ENCODE measurements at places on chromosomes 5 and 9.

DNA sequence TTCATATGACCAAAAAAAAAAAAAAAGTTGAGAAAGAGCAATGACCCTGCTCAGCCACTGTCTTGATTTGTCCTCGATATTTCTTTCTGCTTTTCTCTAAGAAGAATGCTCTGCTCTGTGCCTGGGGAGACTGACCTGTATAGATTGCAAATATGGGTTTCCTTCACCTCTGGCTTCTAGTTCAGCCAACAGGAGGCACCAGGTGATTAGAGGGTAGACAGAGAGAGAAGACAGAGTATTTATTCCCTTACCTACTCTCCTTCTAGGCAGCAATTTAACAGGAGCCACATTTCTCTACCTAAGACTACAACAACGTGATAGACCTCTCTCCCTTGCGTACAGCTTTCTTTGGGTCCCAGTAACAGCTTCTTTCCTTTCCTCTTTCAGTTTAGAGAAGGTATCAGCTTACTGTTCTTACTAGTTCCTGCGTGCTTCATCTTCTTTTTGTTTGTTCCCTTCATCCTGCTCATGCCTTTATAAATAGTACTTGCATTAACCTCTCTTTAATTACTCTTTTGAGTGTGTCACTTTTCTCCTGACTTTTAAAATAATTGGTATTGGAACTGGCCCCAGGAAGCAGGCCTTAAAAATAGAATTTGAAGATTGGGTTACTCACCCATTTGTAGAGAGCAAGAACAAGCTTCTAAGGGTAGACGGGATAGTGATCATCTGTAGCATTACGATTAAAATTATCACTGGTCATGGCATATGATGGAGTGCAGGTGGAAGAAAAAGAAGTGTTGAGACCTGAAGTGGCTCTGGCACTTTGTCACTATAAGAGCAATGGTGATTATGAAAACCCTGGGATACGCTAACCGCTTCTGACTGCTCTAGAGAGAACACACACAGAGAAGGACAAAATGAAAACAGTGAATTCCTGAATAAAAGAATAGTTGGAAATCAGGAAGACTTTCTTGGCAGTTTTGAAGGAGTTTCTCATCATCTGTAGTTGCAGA lies 161.2 kb upstream of the FSTL4 start:
- DNase-seq, result no peak

DNA sequence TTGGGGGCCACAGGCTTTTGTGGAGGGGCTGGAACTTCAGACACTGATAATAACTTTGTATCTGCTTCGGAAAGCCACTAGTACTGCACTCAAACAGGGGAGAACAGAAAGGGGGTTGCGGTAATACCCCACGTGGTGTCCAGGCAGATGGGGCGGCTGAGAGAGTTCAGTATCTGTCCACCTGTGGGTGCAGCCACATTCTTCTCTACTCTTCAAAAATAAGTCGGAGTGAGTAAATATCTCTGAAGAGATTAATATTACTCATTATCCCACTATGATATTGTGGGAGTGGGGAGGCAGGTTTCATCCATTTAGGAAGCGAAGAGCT lies 102.1 kb upstream of the SSBP2 start:
- DNase-seq, result no peak

- no peak for DNase-seq
Measured at GRCh38 chr9:16918920-16919319, 48.5 kb upstream of the BNC2 start.

GRCh38 chr5:6718718-6719117 lies 5.5 kb downstream of the TENT4A start:
- DNase-seq, result no peak

GRCh38 chr5:167305591-167306213 lies 985.7 kb upstream of the WWC1 start:
- no peak for DNase-seq

DNA sequence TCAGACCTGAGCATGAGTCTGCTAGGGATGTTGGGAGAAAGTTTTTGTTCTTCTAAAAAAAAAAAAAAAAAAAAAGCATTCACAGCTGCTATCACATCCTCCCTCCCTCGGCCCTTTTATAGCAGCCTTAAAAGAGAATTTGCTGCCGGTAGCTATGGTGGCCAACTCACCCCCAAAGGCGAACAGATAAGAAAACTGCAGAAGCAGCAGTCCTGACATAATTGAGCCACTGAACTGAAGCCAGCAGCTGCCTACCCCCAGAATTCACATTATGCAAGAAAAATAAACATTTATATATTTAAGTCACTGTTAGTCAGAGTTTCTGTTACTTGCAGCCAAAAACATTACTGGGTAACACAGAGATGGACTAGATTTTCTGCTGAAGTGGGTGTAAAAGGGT lies 124.3 kb upstream of the SMARCA2 start:
- DNase-seq, result peak; percentile 2

GRCh38 chr9:135130207-135130976 lies 42.9 kb downstream of the OLFM1 start:
- DNase-seq, result no peak

DNA sequence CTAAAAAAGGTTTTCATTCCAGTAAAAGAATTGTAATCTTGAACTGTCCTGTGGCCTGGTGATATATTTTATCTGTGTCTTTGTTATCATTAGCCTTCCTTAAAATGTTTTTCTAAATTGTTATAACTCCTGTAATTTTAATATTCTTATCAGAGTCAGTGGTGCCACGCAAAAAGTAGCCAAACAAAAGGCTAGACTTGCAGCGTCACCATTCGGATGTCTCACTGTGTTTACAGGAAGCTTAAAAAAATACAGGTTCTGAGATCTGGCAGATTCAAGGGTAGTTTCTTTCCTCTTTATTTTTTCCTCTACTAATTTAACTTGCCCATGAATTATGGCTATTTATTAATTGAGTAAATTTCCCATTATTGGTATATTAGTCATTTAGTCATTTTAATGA lies 362.3 kb downstream of the MAT2B start:
- no peak for DNase-seq

DNA sequence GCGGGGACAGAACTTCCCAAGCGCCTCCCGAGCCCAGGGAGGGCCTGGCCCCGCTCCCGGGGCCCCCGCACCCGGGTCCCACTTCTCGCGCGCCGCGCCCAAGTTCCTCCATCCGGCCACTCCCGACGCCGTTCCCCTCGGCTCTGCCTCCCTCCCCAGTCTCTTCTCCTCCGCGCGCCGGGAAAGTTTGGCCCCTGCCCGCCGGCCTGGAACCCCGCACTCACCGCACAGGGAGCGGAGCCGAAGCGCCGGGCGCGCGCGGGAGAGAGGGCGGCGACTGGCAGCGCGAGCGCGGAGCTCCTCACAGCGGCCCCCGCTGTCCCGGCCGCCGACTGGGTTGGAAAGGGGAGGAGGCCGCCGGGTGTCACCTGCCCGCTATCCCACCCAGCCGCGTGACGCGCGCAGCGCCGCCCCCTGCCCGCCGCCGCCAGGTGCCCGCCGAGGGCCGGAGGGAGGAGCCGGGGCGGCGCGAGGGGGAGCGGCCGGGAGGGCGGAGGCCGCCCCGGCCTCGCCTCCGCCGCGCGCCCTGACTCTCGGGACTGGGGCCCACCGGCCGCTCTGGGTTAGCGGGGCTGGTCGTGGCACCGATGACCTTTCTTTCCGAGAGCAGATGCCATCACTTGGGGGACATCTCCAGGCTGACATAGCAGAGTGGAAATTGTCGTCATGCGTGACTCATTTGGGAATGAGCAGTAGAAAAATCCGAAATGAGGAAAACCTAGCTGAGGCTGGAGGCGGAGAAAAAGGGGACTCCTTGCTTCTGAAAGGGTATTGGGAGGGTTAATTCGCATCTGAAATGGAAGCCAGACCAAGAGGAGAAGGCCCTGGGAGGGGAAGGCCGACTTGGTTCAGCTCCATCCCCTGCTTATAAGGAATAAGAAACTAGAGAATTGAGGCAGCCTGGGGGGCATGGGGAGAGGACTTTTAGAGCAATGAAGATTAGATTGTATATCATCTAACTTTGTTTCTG lies at the start of gene ELOVL7:
ELOVL7 (minus strand) TSS at position 334 of the 970 bp plus-strand sequence. CDS start 56,872 bp downstream, outside the sequence.
- DNase-seq, result peak; percentile 22

DNA sequence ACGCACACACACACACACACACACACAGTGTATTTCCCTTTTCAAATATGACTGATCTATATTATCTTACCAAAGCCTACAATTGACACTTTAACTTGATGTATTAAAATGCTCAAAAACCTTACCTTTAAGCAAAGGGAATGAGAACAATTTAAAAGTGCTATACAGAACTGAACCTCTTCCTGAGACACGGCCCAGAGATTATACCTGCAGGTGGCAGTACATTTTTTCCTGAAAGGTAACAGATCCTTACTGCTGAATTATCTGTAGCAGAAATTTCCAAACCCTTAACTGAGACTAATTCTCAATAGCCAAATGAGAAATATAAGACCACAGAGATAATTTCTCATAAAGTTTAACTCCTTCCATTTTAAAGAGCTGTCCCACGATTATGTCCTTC lies 91.1 kb downstream of the MYO10 start:
- DNase-seq, result no peak

DNA sequence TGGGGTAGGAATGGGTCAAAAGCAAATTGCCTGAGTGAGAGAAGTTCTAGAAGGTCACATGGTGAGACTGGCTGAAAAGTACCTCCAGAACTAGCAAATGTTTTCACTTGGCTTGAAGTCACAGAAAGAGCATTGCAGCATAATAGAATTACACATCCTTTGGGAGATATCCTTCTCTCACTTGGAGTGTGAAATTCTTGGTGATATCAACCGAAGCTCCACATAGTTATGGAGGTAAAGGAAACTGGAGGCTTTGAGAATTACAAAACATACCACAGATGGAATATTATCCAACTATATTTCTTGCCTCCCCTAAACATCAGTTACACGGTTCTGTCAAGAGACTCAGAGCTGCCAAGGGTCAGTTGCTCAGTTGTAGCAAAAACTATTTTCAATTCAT lies 182.4 kb downstream of the SEMA5A start:
- DNase-seq, result peak; percentile 37

- DNase-seq, result no peak
Measured at GRCh38 chr5:102798104-102798785, 43.1 kb downstream of the PAM start.

GRCh38 chr5:37071487-37071886 lies 177.7 kb downstream of the CPLANE1 start:
- no peak for DNase-seq

- peak; percentile 34 for DNase-seq
Measured at GRCh38 chr5:79408028-79408427, 105.9 kb downstream of the HOMER1 start.

DNA sequence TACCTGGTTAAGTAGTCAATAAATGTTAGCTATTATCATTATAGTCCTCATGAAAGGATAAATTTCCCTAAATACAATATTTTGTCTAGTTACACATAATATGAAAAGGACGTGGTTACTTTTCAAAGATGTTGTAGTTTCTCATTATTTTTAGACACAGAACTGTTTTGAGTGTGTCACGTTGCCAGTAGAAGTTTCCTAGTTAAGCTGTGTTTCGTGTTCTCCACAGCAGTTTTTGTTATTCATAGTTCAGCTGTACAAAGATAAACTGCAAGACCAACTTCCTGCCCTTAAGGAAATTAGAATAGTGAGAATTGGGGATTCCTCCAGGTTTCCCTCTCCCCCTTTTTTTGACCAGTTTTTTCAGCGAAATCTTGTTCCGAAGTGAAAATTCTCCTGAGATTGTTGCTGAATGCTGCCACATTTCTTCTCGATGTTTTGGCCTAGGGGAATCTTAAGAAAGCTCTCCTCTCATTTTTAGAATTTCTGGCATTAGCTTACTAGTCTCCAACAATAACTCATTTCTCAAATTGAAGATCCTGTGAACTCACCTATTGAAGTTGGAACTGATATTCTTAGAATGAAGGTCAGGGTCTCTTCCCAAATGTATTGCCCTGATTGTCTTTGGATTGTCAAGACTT lies 176.1 kb downstream of the PAM start:
- no peak for DNase-seq

DNA sequence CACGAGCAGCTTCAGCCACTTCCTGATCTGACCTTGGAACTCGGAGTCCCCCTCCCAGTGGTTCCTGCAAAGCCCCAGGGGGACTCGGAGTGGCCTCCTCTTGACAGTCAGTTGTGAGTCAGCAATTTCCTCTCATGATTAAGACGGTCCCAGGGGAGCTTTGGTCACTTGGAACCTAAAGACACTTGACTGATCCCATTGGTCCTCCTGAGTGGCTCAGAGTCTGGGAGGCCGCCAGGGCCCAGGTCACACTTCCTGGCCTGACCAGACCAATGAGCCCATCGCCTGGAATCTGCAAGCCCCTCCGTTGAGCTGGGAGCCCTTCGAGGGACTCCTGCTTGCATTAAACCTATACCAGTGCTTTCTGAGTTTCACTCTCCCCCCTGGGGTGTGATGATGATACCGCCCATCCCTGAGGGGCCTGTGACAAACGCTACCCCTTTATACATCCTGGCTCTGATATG lies 29.1 kb downstream of the TSPAN17 start:
- DNase-seq, result peak; percentile 88

GRCh38 chr5:151243564-151243963 lies 9.4 kb upstream of the GM2A start:
- no peak for DNase-seq

GRCh38 chr9:88809355-88810161 lies 181.7 kb upstream of the S1PR3 start:
- DNase-seq, result no peak

DNA sequence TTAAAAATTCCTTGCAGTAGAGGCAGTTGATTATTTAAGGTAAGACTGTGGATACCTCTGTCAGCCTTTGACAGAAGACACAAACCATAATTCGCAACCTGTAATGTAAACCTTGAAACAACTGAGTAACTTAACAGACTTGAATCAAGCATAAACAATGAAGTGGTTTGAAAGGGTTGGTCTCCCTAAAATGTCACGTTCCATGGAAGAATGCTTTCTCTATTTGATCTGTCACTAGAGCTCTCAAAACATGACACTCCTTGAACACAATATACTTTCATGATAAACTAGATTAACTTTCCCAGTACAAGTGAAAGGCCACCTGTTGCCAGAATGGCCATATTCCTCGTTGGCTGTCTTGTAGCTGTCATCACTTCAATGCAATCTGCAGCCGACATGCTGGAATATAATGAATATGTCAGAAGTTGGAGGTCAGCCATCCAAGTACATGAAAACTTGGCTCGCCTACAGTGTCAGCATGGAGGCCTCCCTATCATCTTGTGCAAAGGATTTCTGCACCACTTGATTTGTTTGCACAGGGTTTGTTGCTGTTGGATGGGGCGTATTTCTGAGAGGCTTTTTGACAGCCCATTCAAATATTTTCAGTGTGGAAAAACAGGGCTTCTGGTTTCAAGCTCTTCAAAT lies 228.0 kb downstream of the TLE4 start:
- DNase-seq, result peak; percentile 75
